AG10803 (cell line): ENCODE measurements at places on chromosomes 7 and 10.

GRCh38 chr10:119383174-119383856, 159.2 kb downstream of the RGS10 start:
- DNase-seq, result peak; percentile 30

DNA sequence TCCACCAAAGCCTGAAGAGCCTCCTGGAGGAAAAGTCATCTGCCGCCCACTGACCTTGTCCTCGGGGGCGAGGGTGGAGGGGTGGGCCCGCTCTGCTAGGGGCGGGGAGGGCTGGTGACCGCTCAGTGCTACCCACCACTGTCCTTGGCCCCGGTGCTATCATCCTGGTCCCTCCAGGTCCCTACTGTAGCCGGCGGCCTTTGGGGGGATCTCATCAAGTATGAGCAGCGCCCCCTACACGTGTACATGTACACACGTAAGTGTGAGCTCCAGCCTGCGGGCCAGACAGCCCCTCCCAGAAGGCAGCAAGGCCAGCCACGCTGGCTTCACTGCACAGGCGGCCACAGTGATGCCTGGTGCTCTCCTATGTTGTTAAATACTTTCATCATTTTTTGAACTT, 19.6 kb downstream of the TTYH3 start:
- DNase-seq, result no peak

GRCh38 chr10:121393522-121393921, 204.7 kb downstream of the FGFR2 start:
- no peak for DNase-seq

- no peak for DNase-seq
Measured at GRCh38 chr10:13942035-13942434, 355.3 kb downstream of the PRPF18 start.

GRCh38 chr7:98879198-98879978, 1.1 kb downstream of the TRRAP start:
- peak; percentile 22 for DNase-seq

DNA sequence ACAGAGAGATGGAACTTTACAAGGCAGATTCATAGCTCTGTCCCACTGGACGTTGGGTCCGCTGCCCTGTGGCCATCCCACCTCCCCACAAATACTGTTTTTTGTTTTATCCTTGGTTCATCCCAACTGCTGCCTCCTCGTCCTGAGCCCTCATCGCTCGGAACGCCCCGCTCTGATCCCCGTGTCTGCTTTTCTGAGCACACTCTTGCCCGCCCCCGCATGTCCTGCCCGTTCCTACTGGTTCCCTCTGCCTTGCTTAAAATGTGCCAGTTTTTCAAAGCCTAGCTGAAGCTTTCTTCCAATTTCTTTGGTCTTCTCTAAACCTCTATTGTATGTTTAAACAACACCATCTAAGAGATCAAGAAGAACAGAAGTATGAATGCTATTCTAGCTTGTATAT, 19.4 kb downstream of the RNF32 start:
- no peak for DNase-seq

- no peak for DNase-seq
Measured at GRCh38 chr10:98971464-98971863, 264.2 kb downstream of the HPSE2 start.

DNA sequence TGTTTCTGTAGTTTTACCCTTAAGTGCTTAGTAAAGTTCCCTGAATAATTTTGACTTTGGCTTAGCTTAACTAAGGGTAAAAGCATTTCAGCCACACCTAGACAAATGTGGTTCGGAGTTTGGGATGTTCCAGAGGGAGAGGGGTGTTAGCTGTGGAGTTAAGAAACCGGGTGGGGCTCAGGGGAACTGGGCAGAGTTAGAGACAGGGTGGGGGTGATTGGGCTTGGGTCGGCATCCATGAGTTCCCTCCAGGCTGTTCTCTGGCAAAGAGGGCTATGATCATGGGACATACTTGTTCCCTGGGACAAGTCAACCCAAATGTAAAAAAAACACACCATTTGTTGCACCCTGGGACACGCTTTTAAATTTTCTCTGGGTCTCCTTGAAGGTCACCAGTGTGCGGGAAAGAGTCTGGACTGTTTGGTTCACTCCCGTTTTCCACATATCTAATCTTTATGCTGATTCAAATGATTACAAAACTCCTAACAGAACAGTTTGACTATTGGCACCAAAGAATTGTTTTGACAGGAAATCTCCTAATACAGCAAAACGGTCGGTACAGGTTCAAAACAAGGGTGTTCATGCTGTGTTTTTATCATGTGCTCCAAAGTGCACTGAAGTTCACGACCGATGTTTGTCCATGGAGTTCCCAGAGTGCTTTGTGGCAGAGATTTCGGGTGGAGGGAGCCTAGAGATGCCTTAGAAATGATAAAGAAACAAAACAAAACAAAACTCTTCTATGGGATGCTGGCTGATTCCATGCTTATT, 56.5 kb downstream of the PLXDC2 start:
- DNase-seq, result no peak

- no peak for DNase-seq
Measured at GRCh38 chr10:112481602-112482001, 34.6 kb downstream of the VTI1A start.

DNA sequence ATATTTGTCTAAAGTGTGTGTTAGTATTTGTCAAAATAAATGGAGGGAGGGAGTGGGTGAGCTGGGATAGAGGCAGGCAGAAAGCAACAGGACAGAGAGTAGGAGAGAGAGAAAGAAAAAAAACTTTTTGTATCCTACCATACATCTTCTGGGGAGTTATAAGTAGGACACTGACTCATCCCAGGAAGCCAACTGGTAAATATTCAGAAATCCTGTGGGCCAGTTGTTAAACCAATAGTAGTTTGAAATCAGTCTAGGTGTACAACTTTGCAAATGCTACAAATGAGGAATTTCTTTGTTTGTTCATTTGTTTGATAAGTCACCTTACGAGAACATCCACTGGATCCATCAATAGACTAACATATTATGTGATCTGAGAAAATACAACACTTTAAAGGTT, 980.9 kb downstream of the GATA3 start:
- DNase-seq, result no peak
